Uterine smooth muscle cell (primary cell): ENCODE measurements at places on chromosomes 4 and X. TPM values are rescaled to one million over a fixed set of nuclear protein-coding genes. Genes with fewer than 3 reads are reported as not detected.

CLGN gene
- total RNA-seq: 29.0 and 37.6 TPM in 2 replicates

NUDT10 gene
- 6.2 and 6.3 TPM in 2 replicates for total RNA-seq

TRIM61 gene
- 1.5 and 2.7 TPM in 2 replicates for total RNA-seq

PROM1 gene
- total RNA-seq: under 0.01 TPM in 1 of 2 replicates, not detected in the other

FAM53A gene
- total RNA-seq: 3.1 and 4.0 TPM in 2 replicates
